ENCODE measurements at places on chromosomes 11 and 22.
A peak's percentile ranks its signal among the peaks of the same experiment; 100 is the strongest.

- DNase-seq = no peak
Measured at GRCh38 chr11:63779039-63779438, 10.5 kb upstream of the ZFTA start.

- peak; percentile 31 for DNase-seq
Measured at GRCh38 chr22:44329179-44329796, 16.5 kb upstream of the SHISAL1 start.

DNA sequence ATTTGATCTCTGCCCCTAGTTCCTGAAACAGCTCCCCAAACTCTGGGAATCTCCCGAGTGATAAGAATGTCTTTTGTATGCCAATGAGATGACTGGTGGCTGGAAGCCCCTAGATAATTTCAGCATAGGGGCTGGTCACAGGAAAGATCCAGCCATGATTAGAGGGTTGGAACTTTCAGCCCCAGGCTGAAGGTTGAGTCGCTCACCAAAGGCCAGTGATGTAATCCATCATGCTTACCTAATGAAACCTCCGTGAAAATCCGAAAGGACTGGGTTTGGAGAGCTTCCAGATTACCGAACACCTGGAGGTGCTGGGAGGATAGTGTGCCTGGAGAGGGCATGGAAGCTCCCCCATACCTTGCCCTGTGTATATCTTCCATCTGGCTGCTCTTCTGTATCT, 26.0 kb downstream of the LRRC32 start:
- DNase-seq = no peak

GRCh38 chr11:125253795-125254525, 89.4 kb downstream of the PKNOX2 start:
- DNase-seq = no peak

DNA sequence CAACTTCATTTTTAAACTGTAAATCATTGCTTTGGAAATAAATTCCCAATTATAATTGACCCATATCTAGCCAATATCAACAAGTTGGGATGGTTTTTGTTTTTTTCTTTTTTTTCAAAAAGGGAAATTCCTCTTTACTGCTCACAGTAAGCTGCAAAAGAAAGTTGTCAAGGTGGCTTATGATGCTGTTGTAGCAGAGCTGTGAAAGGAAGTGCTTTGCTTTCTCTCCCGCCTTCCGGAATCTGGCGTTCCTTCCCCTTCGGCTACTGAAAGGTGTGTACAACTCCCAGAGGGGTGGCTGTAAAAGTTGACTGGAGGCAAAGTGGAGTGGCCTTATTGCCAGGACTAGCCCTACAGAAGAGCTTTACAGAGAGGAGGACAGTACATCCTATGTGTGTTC, 16.2 kb upstream of the ADSL start:
- no peak for DNase-seq

DNA sequence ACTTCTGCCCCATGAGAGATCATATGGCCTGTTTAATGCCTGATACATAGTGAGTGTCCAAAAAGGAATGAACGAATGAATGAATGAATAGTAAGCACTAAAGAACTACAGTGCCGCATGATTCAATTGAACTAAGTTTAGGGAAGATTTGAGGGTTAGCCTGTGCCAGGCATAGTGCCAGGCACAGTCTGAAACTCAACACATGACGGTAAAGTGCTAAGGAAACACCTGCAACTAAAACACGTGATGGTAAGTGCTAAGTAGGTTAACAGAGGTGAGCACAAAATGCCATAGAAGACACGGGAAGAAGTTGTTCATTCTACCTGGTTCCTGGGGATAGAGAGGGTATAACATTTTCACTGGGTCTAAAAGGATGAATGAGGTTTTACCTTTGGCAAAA, 93.5 kb upstream of the DBX1 start:
- DNase-seq = no peak

DNA sequence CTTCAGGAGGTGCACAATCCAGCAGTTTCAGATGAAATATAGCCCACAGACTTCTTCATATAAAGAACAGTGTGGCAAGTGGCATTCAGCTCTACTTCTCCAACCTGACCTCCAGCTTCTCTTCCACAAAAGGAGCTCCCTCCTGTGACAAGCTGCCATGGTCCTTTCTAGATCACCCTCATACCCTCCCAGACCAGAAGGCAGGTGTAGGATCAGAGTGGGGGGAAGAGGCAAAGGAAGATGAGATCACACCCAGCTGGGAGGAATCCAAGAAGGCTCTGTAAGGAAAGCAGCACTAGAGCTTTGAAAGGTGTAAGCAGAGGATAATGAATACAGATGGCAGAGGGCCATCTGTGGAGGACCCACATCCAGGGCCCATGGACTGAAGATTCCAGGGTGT, 7.6 kb downstream of the CLPB start:
- no peak for DNase-seq

DNA sequence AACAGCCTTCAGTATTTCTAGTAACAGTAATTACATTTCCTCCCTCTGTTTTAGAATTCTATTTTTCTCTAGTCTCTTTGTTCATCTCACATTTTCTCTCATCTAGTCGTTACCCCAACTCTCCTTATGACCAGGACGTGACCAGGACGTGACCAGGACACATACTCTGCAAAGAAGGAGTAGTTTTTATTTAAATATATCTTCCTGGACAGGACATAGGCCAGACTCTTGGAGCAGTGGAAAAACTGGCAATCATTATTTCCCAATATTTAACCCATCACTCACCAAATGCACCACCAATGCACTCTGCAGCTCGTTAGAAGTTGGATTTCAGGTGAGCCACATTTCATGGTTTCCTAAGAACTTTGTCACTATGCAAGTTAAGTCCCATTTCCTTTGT, 40.3 kb upstream of the POGLUT3 start:
- DNase-seq = no peak

- peak; percentile 49 for DNase-seq
Measured at GRCh38 chr11:12091956-12092558, 18.3 kb upstream of the MICAL2 start.

DNA sequence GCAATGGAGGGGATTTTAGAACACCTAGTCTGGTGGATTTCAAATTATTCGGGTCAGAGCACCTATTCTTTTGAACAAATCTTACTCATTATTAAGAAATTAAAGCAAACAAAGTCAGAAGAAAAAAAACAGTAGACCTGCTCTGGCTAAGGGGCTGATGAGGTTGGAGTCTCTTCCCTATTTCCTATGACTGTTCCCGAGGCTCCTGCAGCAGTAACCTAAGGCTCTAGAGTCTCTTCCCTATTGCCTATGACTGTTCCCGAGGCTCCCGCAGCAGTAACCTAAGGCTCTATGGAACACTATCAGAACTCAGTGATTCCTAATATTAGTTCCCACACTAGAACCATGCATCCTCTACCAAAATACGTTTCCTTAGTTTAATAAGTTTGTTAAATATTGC, 607.9 kb downstream of the NTM start:
- no peak for DNase-seq

DNA sequence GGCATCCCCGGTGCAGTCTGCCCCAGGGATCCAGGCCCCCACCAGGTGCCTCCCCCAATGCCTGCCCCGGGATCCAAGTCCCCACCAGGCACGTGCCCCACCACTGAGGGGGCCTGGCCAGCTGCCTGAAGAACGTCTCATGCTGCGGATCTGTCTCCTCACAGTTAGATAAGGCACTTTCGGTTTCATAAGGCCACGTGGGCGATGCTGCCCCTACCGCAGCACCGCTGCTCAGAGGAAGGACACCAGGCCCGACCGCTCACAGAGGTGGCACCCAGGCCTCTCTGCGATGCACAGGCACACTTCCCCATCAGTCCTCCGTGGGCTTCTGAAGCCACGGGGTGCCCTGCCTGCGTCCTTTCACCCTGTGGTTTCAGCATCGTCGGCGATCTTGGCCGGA, 68.1 kb upstream of the BID start:
- no peak for DNase-seq

GRCh38 chr22:40156001-40156516, 21.7 kb upstream of the TNRC6B start:
- peak; percentile 24 for DNase-seq

GRCh38 chr22:20465759-20466077, 28.1 kb upstream of the SCARF2 start:
- no peak for DNase-seq

DNA sequence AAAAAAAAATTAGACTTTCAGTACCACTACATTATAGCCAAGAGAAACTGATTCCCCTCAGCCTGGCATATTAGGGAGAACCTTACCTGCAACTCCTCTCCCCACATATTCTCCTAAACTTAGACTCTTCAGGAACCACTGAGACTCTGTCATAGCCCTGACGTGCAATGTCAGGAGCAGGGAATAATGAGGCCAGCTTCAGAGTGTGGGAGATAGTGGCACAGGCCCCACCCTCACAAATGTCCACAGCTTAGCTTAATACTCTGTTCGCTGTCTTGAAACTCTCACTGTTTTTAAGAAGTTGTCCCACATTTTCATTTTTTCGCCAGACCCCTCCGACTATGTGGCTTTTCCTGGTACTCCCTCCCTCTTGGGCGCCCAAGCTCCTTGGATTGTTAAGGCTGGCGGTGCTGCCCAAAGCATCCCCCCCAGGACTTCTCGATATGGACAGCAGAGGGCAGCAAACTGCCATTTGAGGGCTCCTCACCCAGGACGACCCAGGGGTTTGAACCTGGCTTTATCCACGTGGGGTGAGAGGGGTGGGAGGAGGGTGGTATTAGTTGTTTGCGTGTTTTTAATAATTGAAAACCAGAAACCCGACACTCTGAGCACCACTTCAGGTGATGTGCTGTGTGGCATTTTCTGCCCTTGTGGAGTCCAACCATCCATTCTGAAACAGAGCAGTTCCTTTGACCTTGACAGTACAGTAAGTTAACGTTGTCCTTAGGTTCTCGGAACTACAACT, 45.2 kb upstream of the RASSF10 start:
- DNase-seq = peak; percentile 70

DNA sequence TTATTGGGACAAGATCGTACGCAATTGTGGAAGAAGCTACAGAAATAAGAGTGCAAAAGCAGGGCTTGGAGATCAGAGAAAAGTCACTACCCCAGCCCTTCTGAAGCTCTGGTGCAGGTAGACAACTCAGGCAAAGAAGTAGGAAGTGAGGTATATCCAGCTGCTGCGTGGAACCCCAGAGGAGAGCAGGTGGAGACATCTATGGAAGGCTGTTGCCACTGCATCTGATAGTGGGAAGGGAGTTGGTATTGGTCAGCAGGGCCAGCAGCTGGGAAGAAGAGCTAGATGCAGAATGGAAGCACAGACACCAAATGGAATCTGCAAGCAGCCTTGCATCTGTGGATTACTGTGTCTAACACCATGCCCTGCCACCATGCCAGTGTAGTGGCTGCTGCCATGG, 165.1 kb downstream of the WNT11 start:
- DNase-seq = no peak

DNA sequence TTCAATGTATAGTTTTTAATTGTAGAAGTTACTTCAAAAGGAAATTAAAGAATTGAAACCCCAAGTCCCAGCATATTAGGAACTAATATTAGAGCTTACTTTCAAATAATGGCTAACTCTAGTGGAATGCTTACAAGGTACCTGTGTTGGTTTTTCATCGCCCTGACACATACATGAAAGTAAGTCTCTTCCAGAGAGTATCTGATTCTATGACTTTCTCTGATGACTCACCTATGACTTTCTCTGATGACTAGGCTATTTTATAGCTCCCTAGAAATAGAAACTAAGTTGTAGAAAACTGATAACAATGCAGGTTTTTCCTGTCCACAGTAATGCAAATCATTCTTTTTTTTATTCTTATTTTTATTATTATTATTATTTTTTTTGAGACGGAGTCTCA, 33.6 kb upstream of the MMP7 start:
- peak; percentile 37 for DNase-seq

DNA sequence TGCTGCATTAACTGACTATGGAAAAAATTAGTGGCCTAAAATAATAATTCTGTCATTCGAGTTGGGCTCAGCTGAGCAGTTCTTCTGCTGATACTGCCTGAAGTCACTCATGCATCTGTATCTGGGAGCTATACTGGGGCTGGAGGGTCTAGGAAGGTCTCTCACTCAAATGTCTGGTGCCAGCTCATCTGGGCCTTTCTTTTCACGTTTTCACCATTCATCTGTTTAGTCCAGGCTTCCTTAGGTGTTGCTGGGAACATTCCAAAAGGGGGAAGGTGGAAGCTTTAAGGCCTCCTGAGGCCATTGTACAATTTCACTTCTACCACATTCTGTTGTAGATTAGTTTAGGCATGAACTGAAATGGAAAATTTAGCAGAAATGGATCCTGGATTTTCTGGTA, 28.0 kb downstream of the YAP1 start:
- peak; percentile 46 for DNase-seq

DNA sequence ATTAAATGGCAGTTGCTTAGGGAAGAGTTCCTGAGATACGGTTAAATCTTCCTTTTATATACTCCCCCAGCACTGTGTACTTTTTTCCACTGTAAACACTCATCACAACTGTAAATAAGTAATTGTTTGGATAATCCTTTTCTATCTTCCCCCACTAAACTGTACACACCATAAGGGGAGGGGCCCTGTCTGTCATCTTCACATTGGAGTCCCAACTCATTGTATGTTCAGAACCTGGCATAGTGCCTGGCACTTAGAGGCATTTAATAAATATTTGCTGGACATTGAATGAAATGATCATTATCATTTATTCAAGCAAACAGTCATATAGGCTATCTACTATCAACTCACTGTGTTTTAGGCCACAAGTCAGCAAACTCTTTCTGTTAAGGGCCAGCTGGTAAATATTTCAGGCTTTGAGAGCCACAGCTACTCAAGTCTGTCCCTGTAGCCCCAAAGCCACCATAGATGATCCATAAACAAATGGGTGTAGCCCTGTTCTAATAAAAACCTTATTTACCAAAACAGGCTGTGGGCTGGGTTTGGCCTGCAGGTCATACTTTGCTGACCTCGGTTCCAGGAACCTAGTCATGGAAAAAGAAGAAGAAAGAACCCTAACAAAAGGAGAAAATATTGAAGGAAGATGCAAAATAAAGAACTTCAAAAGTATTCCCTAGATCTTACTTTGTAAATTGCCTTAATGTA, 70.0 kb downstream of the AMOTL1 start:
- no peak for DNase-seq

GRCh38 chr11:79100093-79100910, 340.5 kb downstream of the TENM4 start:
- peak; percentile 67 for DNase-seq

- no peak for DNase-seq
Measured at GRCh38 chr11:17753641-17754040, 19.1 kb downstream of the KCNC1 start.

DNA sequence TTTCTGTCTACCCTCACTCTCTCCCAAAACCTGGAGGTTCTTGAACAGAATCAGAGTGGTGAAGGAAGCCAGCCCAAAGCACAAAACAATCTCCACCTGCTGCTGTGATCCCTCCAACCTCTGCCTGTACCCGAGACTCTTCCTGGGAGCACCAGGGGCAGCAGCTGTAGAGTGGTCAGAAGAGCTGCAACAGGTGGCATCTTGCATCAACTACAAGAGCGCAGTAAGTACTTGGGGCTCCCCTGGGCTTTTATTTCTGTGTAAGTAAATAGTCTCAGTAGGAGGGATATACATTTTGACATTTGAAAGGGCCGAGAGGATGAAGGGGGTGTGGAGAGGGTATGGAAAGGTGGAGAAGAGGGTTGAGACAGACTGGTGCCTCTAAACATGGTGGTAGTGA, 8.3 kb upstream of the UBQLNL start:
- no peak for DNase-seq

GRCh38 chr11:121610706-121611105, 157.9 kb upstream of the SORL1-AS1 start:
- no peak for DNase-seq
